ENCODE measurements at places on chromosomes 5 and 9. TPM values are rescaled to one million over a fixed set of nuclear protein-coding genes. Genes with fewer than 3 reads are reported as not detected.

- no peak overlapping the region for H3K4me3 ChIP-seq
- DNase-seq = no peak
- peaks cover 5% of the 10 kb centered on the region for H3K27me3 ChIP-seq
These were observed 67.8 kb downstream of the LHX2 start for GRCh38 chr9:124079176-124079925.

Gene SAXO1
- not detected for total RNA-seq

DNA sequence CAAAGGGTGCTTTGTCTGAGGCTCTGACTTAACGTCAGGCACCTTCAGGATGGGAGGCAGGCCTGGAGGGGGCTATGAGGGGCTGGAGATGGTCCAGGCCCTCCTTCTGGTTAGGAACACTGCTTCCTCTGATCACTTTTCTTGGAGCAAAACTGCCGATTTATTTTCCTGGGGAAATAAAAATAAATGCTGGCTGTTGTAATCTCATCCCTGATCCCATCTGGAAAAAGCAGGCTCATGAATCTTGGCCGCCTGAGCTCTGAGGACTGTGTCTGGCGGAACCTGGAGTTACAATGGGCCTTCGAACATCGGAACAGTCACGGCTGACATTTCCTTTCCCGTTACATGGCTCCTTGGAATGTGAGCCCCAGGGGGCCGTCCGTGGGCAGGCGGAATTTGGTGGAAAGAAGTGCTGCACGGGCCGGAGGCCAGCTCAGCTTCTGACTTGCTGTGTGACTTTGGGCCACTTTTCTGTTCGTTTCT, 157.8 kb downstream of the RGS3 start:
- no peaks in the 10 kb centered on the region for H3K36me3 ChIP-seq
- H3K27me3 ChIP-seq = peaks cover 10% of the 10 kb centered on the region
- H3K4me1 ChIP-seq = peaks cover 5% of the 10 kb centered on the region

Gene NR2F1-AS1
- not detected for total RNA-seq

GRCh38 chr5:74281166-74281565, 359.4 kb downstream of the ENC1 start:
- no peaks in the 10 kb centered on the region for H3K36me3 ChIP-seq
- H3K27me3 ChIP-seq = peaks cover 25% of the 10 kb centered on the region
- H3K27ac ChIP-seq = no peak overlapping the region
- H3K4me3 ChIP-seq = no peak overlapping the region
- DNase-seq = no peak

- no peaks in the 10 kb centered on the region for H3K27me3 ChIP-seq
- H3K36me3 ChIP-seq = no peaks in the 10 kb centered on the region
- H3K4me1 ChIP-seq = no peaks in the 10 kb centered on the region
- no peak overlapping the region for H3K27ac ChIP-seq
These were observed 247.0 kb downstream of the YTHDC2 start for GRCh38 chr5:113760486-113760885.

Gene PCDHA9
- not detected for total RNA-seq

GRCh38 chr5:35302544-35302943, 72.3 kb upstream of the PRLR start:
- no peak overlapping the region for H3K27ac ChIP-seq
- no peak overlapping the region for H3K4me3 ChIP-seq
- H3K27me3 ChIP-seq = peaks cover 2% of the 10 kb centered on the region
- no peaks in the 10 kb centered on the region for H3K36me3 ChIP-seq
- no peak for DNase-seq
- H3K4me1 ChIP-seq = no peaks in the 10 kb centered on the region

DNA sequence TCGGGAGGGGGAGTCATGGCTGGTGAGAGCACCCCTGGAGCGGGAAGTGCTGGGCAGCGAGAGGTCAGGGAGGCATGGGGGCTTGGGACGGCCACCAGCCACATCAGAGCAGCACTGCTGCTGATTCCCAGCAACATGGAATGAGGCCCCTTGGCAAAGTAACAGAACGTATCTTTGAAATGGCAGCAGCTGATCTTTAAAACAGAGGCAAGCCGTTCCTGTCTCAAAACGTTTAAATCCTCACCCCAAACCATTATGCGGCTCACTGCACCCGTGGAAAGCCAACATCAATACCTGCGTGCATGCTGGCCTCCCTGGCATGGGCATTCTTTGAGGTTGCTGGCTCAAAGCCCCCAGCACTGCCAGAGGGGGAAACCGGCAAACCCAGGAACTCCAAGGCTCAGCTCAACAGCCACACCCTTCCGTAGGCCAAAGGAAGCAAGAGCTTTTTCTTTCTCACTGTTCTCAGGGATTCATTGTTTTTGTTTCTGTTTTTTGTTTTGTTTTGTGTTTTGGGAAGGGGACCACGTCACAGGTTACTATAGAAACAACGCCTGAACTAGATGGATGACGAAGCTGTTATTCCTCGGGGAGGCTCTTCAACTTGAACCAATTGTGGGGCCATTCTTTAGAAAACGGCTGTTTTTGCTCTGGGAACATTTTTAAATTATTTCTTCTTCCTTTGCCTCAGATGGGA, 28.1 kb upstream of the OBP2B start:
- H3K4me3 ChIP-seq = no peak overlapping the region
- no peaks in the 10 kb centered on the region for H3K36me3 ChIP-seq
- no peak overlapping the region for H3K27ac ChIP-seq
- H3K27me3 ChIP-seq = peaks cover 3% of the 10 kb centered on the region
- DNase-seq = no peak

Gene KCNT1
- not detected for total RNA-seq

Gene BSPRY
- 5.0 TPM for total RNA-seq

DNA sequence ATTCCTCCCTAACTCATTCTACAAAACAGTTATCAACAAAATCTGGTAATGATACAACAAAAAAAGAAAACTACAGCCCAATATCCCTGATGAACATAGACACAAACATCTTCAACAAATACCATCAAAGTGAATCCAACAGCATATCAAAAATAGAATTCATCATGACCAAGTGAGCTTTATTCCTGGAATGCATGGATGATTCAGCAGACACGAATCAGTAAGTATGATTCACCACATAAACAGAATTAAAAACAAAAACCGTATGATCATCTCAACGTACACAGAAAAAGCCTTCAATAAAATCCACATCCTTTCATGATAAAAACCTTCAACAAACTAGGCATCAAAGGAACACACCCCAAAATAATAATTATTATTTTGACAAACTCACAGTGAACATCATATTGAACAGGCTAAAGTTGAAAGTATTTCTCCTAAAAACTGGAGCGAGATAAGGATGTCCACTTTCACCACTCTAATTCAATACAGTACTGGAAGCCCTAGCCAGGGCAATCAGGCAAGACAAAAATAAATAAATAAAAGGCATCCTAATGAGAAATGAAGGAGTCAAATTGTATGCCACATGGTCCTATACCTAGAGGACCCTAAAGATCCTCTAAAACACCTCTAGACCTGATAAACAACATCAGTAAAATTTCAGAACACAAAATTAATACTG, 305.1 kb upstream of the RGMB start:
- no peaks in the 10 kb centered on the region for H3K27me3 ChIP-seq
- H3K4me1 ChIP-seq = no peaks in the 10 kb centered on the region
- DNase-seq = no peak
- no peaks in the 10 kb centered on the region for H3K36me3 ChIP-seq
- no peak overlapping the region for H3K4me3 ChIP-seq

DNA sequence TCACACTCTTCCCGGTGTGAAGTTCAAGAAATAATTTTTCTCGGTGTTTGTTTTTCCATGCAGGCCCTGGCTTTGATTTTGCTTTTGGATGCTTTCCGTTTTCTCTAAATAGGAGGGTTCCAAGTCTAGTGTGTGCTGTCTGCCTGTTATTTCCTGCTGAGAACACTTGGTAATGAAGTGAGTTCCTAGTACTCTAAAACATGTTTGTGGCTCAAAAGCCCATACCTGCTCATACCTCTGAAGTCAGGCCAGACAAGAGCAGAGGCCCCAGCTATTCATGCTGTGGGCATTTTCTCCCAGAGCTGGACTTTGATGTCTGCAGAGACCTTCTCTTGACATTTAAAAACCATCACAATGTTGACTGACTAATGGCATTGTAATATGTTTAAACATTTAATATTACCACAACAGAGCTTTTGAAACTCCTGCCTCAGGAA, 211.2 kb downstream of the GOLPH3 start:
- H3K27ac ChIP-seq = no peak overlapping the region
- no peaks in the 10 kb centered on the region for H3K36me3 ChIP-seq
- DNase-seq = no peak

Gene PCDHGA8
- 0.20 TPM for total RNA-seq
